ENCODE measurements at places on chromosomes 12 and 14. TPM values are rescaled to one million over a fixed set of nuclear protein-coding genes. Genes with fewer than 3 reads are reported as not detected.

The VRTN gene
- not detected for total RNA-seq

The RASAL1 gene
- total RNA-seq: 1.1 TPM

DNA sequence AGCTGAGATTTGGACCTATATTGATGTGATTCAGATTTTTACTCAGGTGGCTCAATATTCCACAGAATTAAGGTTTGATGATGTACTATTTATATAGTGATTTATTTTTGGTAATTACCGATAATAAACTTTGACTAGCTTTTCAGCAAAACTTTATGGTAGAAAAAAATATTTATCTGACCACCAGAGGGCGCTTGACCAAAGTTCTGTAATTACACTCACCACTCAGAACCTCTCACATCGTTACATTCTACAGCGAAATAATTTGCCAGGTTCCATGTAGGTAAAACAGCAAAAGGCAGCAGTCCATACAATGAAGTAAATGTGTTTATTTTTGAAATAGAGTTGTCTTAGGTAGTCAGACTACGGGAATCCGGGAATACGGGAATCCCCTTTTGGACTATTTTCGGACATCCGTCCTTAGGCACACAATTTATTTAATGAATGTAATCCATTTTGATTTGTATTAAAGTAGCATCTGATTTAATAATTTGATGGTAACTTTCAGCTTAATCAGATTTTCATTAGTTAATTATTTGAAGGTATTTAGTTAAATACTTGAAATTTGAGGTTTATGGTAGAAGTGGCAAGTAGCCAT lies 143.0 kb upstream of the DDHD1 start:
- peak; percentile 75 for DNase-seq

- no peak for DNase-seq
These were observed 62.1 kb downstream of the SH2B3 start for GRCh38 chr12:111467857-111468241.

- DNase-seq: peak; percentile 73
These were observed 32.2 kb upstream of the DCD start for GRCh38 chr12:54680374-54680773.
